Stimulated activated CD8-positive, alpha-beta memory T cell treated with anti-CD3 and anti-CD28 coated beads, Interleukin-4, amount 100 ng/mL, for 1 hour (primary cell): ENCODE measurements at places on chromosomes 4 and X.

- DNase-seq: no peak
Observed at GRCh38 chr4:67604029-67604381, 45.5 kb downstream of the STAP1 start.

DNA sequence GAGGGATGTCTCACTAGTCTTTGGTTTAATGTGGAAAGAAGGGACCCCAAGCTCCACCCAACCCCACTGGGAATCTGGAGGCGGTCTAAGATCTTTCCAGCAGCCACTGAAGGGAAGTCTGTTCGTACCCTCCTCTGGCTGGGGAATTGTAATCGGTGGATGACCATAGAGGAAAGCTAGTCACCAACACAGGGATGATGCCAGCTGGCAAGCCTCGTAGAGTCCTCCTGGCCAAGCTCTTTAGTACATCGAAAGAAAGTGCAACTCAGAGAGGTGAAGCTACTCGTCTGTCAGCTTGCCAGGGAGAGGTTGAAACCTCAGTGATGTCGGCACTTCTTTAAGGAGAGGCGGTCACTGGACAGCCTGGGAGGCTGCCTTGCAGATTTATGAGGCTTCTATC, 58.7 kb downstream of the MAMLD1 start:
- no peak for DNase-seq

- DNase-seq: no peak
Observed at GRCh38 chr4:61571761-61572559, 371.8 kb downstream of the ADGRL3 start.

DNA sequence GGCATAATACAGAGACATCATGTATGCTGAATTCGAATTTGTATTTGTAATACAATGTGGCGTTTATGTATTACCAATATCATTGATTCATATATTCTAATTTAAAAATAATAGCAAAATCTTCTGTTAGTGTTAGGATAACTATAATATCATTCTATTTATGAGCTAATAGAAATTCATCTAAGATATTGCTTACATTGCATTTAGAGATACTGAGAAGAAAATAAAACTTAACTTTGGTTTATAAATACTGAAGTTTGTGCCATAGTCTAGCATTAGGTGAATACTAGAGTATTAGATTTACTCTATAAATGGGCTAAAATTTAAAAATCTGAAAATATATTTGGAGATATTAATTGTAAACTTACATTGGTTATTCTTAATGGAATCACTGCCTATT, 1590.6 kb downstream of the PCDH18 start:
- no peak for DNase-seq

DNA sequence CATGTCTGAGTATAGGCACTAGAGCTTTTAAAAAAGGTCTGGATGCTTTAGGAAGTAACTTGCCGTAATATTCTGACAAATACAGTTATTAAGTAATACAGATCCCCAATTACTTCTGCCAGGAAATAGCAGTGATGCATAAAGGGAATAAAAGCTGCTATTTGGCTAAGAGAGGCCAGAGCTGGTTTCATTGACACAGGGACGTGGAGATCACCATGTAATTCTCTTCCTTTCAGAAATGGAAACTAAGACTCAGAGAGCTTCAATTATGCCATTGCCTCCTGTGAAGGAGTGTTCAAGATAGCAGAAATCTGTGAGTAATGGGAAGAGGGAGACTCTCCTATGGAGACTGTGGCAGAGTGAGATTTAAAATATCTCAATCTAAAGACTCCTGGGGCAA, 238.1 kb downstream of the SLITRK2 start:
- DNase-seq: no peak

DNA sequence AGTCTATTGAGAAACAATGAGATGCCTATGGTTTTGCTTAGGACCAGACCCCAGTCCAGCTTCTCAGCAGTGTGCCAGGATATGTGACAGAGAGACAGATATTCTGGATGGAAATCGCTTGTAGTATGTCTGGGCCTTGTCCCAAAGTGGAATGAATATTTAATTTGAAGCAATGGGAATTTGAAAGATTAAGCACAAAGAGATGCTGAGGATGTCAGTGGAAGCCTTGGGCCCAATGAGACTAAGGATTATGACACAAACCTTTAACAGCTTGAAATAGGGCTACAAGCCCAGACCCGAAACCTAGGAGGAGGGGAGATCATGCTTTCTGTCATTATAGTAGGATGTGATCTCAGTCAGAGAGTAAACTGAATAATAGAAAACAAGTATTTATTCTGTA, 459.2 kb downstream of the FAT4 start:
- DNase-seq: no peak

- no peak for DNase-seq
Observed at GRCh38 chrX:37667141-37667540, 18.4 kb upstream of the XK start.
